A549 treated with AZD2906 at 1 μM for 4 hours (cell line): ENCODE measurements at places on chromosomes 5 and 9. TPM values are rescaled to one million over a fixed set of nuclear protein-coding genes. Genes with fewer than 3 reads are reported as not detected.

CDH9 gene
- total RNA-seq, result not detected in 5 replicates

ACSL6 gene
- 0.06 to 0.28 TPM (median 0.08 TPM) in 5 replicates for total RNA-seq

TMEM203 gene
- total RNA-seq, result 35.4 to 47.2 TPM (median 45.3 TPM) in 5 replicates

PIP5KL1 gene
- 1.1 to 2.4 TPM (median 1.8 TPM) in 5 replicates for total RNA-seq
